ENCODE measurements at places on chromosomes 7 and 10.

DNA sequence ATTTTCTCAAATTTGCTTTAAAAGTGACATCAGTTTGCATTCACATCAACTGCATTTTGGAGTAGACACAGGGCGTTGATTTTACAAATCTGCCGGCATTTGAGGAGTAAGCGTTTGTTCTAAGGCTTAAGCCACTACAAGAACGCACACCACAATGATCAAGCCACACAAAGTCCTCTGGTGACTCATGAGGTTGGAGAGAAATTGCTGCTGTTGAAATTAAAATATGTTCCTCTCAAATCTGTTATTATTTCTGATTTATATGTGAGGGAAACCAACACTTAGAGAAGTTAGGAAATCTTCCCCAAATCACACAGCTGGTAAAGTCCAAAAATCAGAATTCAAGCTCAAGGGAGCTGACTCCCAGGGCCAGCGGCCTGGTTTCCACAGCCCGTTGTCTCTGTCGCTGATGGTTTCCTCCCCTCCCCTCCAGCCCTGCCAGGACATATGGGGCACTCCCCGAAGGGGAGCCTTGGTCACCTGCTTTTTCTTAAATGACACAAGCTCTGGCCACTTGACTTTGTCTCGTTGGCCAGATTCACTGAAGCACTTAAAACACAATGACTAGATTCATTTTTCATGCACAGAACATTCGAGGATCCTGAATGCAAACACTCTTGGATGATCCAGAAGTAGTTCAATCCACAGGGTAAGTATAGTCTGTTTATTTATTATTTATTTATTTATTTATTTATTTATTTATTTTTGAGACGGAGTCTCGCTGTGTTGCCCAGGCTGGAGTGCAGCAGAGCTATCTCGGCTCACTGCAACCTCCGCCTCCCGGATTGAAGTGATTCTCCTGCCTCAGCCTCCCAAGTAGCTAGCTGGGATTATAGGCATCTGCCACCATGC, 29.2 kb upstream of the KLF6 start:
- DNase-seq: no peak

DNA sequence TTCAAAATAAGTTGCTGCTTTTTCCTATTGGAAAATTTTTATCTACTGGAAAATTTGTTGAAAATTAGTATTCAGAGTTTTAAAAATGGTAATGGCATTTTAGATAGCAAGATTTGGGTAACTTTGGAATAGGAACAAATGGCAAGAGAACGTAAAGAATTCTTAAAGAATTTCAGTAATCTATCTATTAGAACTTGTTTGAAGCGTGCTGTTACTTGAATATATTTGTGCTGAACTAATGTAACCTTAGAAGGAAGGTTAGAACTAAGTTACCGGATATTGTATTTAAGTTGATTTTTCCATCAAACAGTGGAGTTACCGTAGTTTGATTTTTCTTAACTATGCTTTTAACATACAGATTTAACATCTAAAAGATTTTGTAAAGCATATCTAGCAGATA, 25.9 kb downstream of the SEPTIN7 start:
- no peak for DNase-seq

- no peak for DNase-seq
Observed at GRCh38 chr7:133048589-133048988, 33.3 kb downstream of the CHCHD3 start.

GRCh38 chr10:11673346-11674280, 62.2 kb upstream of the USP6NL start:
- no peak for DNase-seq

DNA sequence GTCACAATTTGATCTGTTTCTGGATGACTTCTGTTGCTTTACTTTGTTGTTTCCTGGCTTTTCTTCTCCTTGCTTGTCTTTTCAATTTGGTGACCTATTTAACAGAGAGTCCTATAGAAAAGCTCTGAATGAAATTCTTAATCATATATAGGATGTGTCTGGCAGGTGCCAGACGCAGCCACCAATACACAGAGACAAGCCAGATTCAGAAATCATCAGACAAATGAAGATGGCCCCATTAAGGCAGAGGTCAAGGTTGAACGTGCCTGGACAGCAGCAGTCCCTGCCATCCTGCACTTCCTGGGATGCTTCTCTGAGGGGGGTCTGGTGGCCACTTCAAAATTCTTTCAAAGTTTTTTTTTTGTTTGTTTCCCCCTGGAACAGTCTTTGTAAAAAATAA, 846.7 kb upstream of the COBL start:
- no peak for DNase-seq

DNA sequence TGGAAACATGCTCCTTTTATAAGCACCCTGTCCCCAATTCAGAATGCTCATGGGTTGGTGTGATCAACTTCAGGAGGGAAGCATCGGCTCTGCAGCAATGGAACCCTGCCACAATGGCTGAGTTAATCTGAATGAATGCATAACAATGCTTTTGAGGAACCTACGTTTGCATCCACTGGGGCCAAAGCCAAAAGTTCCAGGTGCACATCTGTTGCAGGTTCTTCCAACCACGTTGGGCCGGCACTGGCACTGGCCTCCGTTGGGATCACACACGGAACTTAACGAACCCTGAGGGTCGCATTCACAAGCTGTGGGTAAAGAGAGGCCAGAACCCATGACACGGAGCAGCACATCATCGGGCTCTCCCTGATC, 43.4 kb downstream of the LAMB1 start:
- DNase-seq: no peak

DNA sequence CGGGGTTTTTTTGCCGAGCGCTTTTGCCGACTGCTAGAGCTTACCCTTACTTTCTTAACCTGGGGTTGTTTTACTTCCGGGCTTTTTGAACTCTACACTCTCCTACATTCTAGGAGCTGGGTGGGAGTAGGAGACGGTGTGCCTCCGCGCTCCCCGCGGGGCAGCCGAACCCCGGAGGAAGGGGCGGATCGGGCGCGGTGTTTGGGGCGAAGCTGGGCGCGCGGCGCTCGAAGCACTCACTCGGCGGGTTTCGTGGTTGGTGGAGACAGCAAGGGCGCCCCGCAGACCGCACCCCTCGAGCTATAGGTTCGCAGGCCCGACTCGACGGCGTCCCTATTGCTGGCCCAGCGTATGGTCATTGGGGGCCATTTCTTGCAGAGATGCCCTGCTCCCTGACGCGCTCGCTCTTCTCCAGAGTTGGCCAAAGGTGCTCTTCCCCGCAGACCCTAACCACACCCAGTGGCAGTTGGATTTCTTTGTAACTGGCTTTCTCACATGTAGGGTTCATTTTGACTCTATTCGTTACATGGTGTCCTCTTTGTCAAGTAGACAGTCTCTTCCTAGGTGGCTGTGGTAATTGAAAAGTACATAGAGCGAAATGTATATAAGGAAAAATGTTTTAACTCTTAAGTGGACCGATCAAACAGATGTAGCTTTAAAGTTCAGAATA, 364 bp downstream of the ZNF518A start:
- peak; percentile 62 for DNase-seq

DNA sequence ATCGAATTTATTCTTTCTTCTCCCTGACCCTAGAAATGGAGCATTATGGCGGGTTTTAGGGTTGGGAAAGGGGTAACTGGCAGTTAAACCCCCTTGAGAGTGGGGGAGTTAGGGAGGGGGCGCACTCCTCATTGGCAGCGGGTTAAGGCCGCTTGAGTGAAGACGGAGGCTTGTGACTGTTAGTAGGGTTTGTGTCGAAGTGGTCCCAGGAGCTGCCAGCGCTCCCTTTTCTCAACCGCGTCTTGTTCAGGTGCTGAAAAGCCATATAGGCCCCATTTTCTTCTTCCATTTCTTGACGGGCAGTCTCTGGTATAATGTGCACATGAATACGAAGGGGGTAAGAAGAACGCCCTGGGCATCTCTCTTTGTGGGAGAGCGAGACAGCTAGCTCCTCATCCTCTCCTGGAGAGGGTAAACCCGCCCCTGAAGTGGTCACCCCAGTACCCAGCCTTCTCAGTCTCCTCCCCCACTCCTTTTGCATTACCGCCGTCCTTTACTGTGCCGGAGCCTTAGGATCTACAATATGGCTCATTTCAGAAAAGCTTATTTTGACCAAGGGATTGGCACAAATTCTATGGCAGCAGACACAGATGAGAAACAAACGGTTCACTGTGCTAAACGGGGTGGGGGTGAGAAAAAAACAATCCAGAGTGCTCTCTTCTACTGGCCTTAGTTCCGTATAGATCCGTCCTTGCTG, 836 bp downstream of the KMT2E start:
- peak; percentile 68 for DNase-seq
